ENCODE measurements at places on chromosomes 6 and 20.

GRCh38 chr6:4971851-4972250 is 32.0 kb downstream of the RPP40 start:
- no peak for DNase-seq

- DNase-seq, result no peak
Measured at GRCh38 chr20:57735831-57736737, 26.3 kb upstream of the PMEPA1 start.

- DNase-seq, result no peak
Measured at GRCh38 chr20:6697228-6697972, 70.1 kb upstream of the BMP2 start.

DNA sequence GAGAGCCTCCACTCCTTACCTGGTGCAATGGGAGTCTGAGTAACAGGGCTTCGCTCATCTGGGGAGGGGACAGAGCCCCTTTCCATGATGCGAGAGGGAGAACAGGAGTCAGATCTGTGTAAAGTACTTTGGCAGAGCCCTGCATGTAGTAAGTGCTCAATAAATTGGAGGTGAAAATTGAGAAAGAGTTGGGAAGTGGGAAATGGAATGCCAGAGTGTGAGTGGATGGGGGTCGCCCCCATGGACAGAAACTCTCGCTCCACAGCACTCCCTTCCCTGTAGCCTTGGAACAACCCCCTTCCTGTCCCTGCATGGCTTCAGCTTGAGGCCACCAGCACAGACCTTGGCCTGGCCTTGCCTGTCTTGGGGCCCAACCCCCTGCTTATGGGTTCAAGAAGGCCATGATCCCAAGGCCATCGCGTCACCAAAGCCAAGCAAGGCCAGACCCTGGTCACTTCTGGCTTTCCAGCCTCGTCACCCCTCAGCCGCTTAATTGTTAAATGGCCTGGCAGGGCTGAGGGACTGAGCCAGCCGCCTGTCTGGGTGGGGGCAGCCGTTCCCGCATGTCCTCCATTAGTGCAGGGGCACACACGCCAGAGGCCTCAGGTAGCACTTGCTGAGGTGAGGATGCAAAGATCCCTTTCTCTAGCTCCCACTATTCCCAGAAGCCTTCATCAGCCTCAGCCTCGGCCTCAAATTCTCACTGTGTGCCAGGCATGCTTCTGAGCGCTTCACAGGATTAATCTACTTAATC is 93.7 kb upstream of the PTPN1 start:
- no peak for DNase-seq

GRCh38 chr6:2891768-2892170 is 11.3 kb downstream of the SERPINB9 start:
- DNase-seq, result no peak

DNA sequence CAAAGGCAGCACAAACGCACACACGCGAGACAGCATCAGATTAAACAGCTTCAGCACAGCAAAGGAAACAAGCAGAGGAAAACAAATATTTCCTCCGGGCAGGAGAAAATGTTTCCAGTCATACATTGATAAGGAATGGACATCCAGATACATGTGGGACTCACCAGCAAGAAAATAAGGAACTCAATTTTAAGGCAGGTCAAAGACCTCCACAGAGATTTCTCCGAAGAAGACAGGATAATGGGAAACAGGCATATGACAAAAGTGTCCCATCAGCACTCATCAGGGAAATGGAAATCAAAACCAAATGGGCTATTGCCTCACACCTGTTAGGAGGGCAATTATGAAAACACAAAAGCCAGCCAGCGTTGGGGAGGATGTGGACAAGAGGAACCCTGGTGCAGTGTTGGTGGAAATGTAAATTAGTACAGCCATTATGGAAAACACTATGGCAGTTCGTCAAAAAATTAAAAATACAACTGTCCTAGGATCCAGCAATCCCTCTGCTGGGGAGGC is 9.7 kb upstream of the SLCO4A1 start:
- no peak for DNase-seq

GRCh38 chr6:53699462-53699861 is 33.9 kb upstream of the KLHL31 start:
- no peak for DNase-seq

DNA sequence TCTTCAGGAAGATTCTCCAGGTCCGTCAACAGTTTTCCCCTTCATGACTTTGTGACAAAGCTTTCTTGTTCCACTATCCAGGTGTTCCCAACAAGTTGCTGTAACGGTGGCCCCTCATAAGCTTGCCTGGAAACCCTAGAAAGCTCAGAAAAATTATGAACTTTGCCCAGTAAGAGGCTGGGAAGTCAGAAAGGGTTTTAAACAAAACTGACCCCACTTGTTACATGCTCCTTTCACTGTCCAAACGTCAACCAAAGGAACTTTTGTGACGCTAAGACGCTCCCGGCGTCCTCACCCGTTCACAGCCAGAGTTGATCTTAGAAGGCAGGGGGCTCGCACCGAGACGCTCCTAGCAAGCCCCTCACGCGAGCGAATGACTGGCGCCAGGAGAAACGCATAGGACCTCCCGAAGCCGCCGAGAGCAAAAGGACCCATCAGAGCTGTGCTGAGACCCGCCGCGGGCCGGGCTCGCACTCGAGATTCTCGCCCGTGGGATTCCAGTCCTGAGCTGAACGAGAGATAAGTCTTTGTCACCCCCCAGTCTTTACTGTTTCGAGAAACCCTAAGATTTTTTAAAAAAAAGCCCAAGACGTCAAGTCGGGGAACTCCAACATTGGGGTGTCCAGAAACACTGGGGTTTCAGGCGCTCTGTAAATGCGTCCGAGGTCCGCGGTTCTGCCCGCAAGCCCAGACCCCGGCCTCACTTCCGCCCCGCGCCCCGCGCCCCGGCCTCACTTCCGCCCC is 544 bp upstream of the ACAT2 start:
- peak; percentile 33 for DNase-seq

- no peak for DNase-seq
Measured at GRCh38 chr6:21856456-21856825, 262.9 kb downstream of the SOX4 start.

DNA sequence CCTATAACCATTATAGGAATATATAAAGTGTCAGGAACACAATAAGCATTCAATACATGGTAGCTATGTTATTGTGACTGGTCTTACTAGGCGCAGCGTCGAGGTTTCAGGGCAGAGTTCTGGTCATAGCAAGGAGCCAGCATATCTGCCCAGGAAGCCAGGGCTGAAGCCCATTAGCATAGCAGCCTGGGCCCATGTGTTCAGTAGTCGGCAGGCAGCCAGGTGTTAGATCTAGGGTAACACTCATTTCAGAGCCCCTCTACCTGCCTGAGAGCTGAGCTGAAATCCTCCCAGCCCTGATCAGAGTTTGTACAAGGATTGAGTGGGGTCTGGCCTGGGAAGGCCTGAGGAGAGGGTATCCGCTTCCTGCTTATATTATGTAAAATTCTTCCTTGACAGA is 32.1 kb downstream of the C20orf173 start:
- no peak for DNase-seq

- no peak for DNase-seq
Measured at GRCh38 chr6:131549811-131550210, 23.2 kb upstream of the ARG1 start.

- DNase-seq, result no peak
Measured at GRCh38 chr6:87444362-87444761, 28.4 kb upstream of the SLC35A1 start.

DNA sequence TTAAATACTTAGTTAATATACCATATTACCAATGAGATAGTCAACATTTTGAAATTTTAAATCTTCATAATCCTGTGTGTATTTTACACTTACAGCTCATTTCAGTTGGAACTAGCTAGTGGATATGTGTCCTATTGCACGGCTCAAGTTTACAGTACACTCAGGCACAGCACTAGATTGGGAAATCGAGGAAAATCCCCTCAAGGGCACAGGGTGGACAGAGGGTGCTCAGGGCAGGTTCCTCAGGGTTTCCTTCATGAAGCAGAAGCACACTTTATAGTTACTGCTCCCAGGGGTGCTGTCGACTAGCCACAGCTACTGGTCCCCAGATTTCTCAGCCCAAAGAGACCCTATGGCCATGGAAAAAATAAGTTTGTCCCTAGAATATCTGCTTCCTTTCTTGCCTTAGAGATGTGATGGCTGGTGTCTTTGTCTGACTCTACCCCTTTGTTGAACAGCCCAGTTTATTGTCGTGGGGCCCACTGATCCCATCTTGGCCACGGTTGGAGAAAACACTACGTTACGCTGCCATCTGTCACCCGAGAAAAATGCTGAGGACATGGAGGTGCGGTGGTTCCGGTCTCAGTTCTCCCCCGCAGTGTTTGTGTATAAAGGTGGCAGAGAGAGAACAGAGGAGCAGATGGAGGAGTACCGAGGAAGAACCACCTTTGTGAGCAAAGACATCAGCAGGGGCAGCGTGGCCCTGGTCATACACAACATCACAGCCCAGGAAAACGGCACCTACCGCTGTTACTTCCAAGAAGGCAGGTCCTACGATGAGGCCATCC is 1.5 kb downstream of the BTN2A1 start:
- no peak for DNase-seq

DNA sequence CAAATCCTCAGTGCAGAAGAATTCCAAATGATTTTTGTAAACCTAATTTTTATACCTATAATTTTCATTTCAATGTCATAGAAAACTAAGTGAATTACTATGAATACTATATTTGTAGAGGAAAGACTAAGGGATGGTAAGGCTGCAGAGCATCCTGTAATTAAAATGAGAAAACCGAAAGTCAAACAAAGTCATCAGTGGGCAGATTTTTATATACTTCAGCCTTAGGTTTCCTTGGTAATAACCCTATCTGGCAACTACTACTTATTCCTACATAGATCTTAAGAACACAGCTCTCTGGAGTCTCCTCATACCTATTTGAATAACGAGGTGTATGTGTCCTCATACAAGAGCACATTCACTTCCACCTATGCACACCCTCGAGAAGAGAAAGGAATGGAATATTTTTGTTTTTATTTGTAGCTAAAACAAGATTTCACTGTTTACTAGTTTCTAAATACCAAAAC is 117.9 kb upstream of the SGK1 start:
- no peak for DNase-seq

GRCh38 chr6:35382015-35382414 is 39.7 kb downstream of the PPARD start:
- no peak for DNase-seq

- no peak for DNase-seq
Measured at GRCh38 chr6:145295746-145296145, 439.6 kb downstream of the EPM2A start.

DNA sequence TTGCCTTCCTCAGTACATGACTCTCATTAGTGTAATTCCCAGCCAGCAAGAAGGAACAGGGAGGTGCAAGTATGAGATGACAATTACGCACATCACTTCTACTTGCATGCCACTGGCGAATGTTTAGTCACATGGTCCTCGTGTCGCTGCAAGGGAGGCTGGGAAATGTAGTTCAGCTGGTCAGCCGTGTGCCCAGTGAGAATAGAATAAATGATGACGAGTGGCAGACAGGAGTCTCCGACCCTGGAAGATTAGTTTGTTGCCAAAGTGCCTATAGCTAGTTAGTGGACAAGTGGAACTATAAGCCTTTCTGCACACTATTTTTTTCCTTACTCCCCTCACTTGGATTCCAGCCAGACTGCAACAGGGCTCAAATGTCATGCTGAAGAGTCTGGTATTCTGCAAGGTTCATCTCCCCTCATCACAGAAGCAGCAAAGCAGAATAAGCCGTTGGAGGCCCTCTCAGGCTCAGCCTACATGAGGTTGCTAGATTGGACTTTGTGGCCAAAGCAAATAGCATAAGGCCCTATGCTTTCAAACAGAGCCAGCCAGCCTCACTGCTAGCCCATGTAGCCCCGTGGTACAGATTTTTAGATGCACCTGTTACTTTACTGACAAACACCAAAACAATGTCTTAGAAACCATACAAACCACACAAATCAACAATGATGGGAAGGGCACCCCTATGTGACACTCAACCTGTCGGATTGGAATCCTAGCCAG is 9.7 kb downstream of the LINC00237 start:
- DNase-seq, result no peak

- no peak for DNase-seq
Measured at GRCh38 chr6:11288065-11288464, 55.6 kb upstream of the NEDD9 start.

DNA sequence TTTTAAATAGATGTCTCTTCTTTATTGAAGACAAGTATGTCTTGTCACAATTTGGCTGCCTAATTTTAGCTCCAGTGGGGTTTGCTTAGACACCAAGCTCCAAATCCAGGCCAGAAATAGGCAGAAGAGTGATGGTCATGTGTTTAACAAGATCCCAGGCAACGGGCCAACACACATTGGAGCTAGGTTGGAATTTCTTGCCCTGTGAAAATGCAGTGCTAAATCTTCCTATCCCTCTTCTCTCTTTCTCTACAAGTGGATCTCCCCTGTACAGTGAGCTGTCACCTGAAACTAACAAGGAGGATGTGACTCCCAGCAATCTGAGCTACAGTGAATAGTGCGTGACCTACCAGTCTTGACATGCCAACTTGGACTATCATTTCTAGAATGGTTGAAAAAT is 65.3 kb upstream of the VGLL2 start:
- DNase-seq, result peak; percentile 41

DNA sequence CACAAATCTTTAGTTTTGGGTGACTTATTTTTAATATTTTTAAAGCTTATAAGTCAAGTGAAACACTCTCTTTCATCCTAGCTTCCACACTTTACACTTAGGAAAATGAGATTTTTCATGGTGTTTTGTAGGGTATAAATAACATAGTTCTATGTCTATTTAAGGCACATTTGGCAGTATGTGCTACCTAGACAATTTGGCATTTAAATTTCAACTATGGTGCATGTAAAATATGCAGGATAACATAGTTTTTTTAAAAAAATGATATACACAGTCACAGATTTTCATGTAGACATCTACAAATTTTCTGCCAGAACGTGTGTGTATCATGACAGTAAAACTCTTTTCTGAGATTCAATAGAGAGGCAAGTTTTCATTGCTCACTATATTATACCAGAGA is 115.1 kb upstream of the MAP3K7 start:
- no peak for DNase-seq

- no peak for DNase-seq
Measured at GRCh38 chr6:160523223-160523622, 140.9 kb downstream of the LPA start.

- no peak for DNase-seq
Measured at GRCh38 chr6:16360365-16360764, 122.0 kb downstream of the GMPR start.

DNA sequence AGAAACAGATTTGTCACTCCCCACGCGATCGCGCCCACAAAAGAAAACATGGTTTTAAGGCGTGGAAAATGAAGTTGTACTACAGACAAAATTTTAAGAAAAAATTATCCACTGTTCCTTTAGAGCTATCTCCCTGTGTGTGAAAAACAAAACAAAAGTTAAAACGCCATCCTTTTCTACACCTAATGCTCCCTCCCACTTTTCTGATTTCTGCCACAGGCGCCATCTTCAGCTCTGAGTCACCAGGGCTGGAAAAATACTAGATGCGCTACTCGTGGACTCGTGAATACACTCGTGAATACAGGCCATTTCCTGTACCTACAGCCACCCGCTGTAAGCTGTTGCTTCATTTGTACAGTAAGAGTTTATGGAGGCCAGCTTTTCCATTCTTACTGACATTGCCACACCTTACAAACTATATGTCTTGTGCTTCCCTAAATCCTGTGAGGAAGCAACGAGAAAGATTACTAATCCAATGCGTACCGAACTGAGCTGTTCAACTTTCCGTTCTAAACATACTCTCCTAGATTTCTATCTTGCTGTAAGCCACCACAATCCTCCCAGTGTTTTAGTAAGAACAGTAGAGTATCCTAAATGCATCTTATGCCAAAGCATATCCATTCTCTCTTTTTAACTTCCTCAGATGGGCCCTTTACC is 773 bp upstream of the AHI1 start:
- no peak for DNase-seq

All from heart left ventricle (tissue), 16 donors.